Kidney capillary endothelial cell (primary cell): ENCODE measurements at places on chromosomes 1 and 21.
A peak's percentile ranks its signal among the peaks of the same experiment; 100 is the strongest.

GRCh38 chr1:195933835-195934234 is 674.4 kb downstream of the KCNT2 start:
- no peak for DNase-seq

DNA sequence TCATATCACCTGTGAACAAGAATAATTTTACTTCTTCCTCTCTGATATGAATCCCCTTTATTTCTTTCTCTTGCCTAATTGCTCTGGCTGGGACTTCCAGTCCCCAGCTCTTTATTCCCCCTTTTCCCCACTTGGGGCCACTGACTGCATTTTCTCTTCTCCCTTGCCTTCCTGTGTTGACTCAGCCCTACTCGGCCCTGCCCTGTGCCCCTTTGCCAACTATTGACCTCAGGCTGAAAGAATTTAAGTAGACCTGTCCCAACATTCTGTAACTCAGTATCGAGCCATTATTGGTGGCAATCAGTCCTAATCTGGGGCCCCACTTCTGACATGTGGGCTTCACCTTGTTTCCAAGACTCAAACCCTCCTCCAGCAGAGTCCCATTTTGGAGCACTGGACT is 60.6 kb upstream of the STUM start:
- DNase-seq = no peak

- DNase-seq = no peak
Measured at GRCh38 chr1:65420590-65421350, at the start of the genes LEPR and LEPROT. Gene LEPR, plus strand, starts transcription at chr1:65420668. Its CDS starts 144,898 bp downstream, at chr1:65565566. Gene LEPROT, plus strand, starts transcription at chr1:65420668. Its CDS starts 57 bp downstream, at chr1:65420725.

DNA sequence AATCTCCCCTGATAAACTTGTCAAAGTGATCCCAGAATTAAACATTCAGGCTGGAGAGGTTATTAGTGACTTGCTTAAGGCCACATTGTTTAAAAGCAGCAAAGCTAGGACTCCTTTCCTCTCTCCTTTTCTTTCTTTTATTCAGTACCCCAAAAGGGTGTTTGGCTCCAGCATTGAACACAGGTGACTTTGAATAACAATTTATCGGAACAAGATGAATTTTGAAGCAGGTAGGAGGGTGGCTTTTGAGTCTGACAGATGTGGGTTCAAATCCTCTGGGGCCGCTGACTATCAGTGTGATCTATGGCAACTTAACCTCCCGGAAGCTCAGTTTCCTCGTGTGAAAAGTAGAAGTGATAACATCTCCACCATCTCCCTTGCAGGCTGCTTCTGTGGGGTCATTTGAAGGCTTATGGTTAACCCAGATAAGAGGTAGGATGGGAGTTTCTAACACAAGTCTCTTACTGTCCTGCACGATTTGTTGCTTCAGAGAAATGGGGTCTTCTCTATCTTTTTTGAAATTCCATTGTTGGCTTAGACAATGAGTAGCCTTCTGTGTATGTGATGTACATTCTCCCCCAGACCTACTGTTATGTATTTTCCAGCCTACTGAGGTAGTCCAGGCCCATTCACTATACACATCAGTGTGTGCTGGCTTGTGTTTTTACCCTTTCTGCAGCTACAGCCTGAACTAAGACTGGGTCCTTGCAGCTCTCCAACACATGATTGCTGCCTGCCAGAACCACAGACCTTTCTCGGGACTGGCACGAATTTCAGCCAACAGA is 29.0 kb downstream of the JUN start:
- no peak for DNase-seq

GRCh38 chr21:42478504-42478903 is 17.5 kb downstream of the RSPH1 start:
- no peak for DNase-seq

- peak; percentile 51 for DNase-seq
Measured at GRCh38 chr1:214280386-214281020, 456 bp upstream of the SMYD2 start.

- no peak for DNase-seq
Measured at GRCh38 chr1:27567971-27568299, 36.0 kb downstream of the AHDC1 start.

DNA sequence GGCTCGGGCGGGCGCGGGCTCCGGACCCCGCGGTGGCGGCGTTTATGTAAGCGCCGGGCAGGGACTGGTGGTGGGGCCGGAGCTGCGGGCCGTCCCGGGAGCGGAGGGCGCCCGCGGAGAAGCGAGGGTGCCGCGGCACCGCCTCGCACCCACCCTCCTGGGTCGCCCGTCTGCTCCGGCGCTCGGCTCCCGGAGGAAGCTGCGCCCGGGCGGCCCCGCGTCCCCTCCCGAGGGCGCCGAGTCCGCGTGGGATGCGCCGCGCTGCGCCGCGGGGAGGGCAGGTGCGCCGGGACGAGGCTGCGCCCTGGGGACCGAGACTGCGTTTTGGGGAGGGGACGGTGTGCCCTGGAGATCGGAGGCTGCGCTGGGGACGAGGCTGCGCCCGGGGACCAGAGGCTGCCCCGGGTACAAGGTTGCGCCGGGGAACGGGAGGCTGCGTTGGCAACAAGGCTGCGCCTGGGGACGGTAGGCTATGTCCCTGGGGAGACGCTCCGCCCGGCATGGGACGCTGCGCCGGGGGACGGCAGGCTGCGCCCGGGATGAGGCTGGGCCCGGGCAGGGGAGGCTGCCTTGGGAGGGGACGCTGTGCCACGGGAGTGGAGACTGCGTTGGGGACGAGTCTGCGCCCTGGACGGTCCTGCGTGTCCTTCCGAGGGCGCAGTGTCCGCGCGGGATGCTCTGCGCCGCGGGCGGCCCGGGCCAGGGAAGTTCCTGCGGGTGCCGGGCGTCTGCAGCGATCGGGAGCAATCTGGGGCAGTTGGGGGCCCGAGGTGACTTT is 627 bp downstream of the ADARB1 start:
- DNase-seq = no peak

GRCh38 chr1:97385536-97386277 is 535.1 kb downstream of the DPYD start:
- DNase-seq = no peak
